Activated B cell treated with CpG ODN at 0.5 μM for 24 hours (primary cell): ENCODE measurements at places on chromosomes 13 and 19. TPM values are rescaled to one million over a fixed set of nuclear protein-coding genes. Genes with fewer than 3 reads are reported as not detected.

- no peak for DNase-seq
Measured at GRCh38 chr13:32589471-32589870, 3.2 kb downstream of the PDS5B start.

Gene LHB
- total RNA-seq, result not detected in 2 replicates

Gene ZNF296
- 27.8 and 28.0 TPM in 2 replicates for total RNA-seq

Gene ZNF564
- total RNA-seq, result 23.0 and 26.6 TPM in 2 replicates

- no peak for DNase-seq
Measured at GRCh38 chr13:40983725-40984667, 35.1 kb downstream of the ELF1 start.

DNA sequence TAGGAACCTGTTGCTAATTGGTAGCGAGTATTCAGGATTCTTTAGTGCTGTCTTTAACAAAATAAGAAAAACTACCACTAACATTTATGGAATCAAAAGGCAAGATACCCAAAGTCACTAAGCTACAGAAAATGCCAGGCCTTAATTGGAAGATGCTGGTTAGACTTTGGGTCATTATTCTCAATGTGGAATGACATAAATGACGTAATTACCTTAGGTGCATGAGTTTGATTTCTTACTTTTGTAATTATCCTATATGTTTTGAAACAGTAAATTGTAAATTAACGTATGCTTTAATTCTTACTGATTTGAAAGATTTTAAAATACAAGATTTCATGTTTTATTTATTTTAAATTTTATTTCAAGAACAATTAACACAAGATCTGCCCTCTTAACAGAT is 25.0 kb downstream of the SGCG start:
- DNase-seq, result no peak
